ENCODE measurements at places on chromosomes 6 and 20.

GRCh38 chr6:8195040-8195713 is 92.8 kb upstream of the EEF1E1 start:
- no peak for DNase-seq

DNA sequence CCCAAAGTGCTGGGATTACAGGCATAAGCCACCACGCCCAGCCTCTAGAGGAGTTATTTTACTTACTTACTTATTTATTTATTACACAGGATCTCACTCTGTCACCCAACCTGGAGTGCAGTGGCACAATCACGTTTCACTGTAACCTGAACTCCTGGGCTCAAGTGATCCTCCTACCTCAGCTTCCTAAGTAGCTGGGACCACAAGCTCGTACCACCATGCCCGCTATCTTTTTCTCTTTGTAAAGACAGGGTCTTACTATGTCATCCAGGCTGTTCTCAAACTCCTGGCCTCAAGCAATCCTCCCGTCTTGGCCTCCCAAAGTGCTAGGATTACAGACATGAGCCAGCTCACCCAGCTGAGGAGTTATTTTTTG is 1.6 kb upstream of the TRIB3 start:
- no peak for DNase-seq

DNA sequence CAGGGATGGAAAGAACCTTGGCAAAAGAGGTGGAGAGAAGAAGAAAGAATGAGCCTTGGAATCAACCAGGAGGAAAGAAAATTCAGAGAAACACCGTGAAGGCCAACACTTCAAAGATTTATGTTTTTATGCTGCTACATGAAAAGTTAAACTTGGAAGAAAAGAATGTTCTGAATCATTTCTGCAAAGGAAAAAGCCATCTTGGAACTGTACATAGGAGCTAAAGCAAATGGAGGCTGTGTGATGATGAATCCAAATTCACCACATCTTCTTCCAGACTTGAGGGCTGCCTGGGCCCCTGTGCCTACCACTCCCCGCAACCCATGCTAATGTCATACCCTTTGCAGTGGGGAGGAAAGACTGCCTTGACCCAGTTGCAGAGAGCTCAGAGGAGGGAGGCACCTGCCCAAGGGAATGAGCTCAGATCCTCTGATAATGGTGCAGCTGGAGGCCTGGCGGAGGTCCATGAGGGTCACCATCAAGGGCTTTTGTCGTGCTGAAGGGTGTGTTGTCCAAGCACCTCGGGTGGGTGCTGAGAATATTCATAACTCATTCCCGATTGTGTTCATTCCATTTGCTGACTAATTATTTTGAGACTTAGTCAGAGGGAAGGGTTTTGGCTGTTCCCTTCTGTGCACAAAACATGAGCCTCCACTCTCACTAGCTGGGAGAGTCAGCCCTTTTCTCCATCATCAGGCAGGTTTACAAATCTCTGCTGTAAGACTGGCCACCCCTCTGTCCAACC is 245.8 kb upstream of the JAG1 start:
- no peak for DNase-seq

- no peak for DNase-seq
These were observed 265.2 kb downstream of the TAF4 start for GRCh38 chr20:61800359-61801064.
